ENCODE measurements at places on chromosomes 5 and 9.

- DNase-seq = no peak
These were observed 45.9 kb upstream of the VPS13A start for GRCh38 chr9:77131399-77131798.

GRCh38 chr5:88658886-88659285, 224.1 kb downstream of the MEF2C start:
- DNase-seq = no peak

- no peak for DNase-seq
These were observed 37.9 kb downstream of the AHRR start for GRCh38 chr5:359301-359897.

GRCh38 chr9:123418052-123418430, 62.0 kb downstream of the CRB2 start:
- no peak for DNase-seq

DNA sequence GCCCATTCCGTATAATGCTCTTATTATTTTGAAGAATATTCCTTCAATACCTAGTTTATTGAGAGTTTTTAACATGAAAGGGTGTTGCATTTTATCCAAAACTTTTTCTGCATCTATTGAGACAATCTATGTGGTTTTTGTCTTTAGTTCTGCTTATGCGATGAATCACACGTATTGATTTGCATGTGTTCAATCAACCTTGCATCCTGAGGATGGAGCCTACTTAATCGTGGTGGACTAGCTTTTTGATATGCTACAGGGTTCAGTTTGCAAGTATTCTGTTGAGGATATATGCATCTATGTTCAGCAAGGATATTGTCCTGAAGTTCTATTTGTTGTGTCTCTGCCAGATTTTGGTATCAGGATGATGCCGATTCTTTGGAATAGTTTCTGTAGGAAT, 1070.3 kb upstream of the CDH18 start:
- no peak for DNase-seq

GRCh38 chr9:104556830-104557634, 11.9 kb upstream of the OR13C8 start:
- DNase-seq = no peak

DNA sequence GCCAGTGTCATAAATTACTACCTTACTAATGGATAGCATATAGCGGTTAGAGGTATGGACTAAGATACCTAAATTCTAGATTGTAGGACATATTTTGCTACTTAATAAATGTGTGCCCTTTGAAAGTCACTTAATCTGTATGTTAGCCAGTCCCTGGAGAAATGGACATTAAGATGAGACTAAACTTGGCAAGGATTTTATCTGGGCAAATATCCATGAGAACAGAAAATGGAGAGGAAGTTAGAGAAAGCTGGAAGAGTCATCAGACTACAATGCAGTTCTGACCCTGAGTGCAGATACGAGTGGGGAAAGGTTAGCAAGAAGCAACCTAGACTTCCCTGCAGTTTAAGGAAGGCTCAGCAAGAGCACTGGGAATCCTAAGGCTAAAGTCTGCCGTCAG, 33.0 kb downstream of the TBCA start:
- no peak for DNase-seq

Measured in CD4-positive, alpha-beta T cell treated with Interleukin-15 for 4 hours (primary cell).